ENCODE measurements at places on chromosomes 11 and 22.
A peak's percentile ranks its signal among the peaks of the same experiment; 100 is the strongest.

DNA sequence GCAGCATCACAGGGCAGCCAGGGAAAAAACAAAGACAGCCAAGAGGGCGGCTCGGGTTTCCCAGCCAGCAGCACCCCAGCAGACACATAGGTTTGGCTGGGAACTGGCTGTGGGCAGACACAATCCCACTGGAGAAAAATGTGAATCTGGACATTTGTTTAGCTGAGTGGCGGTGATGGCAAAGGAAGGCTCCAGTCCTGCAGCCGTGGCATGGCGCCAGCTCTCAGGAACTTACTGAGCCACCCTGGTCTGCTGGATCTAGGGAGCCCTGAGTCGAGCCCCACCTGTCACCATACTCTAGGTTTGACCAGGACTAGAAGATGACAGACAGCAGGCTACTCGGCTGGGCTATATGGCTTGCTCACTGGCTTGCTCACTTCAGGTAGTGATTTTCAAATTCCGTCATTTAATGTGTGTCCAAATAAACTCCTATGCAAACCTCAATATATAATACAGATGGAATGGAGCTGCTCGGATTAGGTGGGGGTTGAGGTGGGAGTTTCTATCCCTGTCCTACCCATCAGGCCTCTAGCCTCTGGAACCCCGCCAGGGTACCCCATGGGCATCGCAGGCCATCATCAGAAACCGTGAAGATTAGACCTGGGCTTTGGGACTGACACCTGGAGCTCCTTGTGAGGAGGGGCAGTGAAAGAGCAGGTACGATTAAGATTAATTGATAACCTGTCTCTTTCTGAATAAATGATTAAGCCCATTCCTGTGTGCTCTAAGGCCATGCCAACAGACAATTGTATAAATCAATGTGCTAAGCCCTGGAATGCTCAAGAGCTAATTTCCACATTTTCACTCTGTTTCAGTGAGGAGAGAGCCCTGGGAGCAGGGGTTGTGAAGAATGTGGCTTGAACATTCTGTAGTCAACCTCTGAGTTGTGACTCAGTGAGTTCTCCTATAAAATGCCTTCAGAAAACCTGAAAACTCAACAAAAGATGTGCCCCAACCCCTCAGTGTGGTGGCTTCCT lies 42.5 kb downstream of the GALNT18 start:
- DNase-seq: no peak

DNA sequence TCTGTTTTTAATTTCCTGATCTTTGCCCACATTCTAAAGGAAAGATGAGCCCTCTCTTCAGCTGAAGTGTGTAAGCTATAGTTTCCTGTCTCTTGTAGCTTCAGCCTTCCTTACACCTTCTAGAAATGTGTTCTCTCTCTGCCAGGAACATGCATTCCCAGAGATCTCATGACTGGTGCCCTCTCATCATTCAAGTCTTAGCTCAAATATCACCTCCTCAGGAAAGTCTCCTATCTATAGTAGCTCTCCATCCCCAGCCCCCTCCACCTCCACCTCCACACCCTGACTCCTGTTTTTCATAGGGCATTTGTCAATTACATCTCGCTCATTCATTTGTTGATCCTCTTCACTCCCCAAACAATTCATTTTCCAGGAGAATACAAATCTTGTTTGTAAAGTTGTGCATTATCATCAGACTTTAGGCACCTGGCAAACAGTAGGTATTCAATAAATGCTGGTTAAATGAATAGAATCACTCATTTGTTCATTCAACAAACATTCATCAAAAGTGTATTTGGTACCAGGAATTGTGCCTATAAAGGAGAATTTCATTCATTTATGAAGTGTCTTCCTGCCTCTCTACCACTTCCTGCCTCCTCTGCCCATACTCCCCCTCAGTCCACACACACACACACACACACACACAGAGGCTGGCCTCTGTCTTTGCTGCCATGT lies 160.3 kb downstream of the BBOX1 start:
- no peak for DNase-seq

DNA sequence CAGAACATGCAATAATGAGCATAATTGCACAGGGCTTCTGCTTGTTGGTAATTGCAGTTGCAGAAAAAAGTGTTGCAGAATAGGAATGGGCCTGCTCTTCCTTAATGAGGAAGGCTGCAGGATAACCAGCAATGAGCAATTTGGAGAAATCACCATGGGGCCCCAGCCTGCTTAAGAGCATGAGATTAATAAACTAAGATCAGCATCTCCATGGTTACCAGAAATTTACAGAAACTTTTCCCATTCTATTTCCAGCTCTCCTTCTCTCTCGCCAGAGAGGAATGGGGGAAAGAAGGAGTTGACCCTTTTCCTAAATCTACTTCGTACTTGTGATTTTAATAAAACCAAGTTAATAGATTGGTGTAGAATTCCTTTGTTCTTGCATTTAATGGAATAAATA lies 80.9 kb upstream of the CSNK2A3 start:
- DNase-seq: no peak

DNA sequence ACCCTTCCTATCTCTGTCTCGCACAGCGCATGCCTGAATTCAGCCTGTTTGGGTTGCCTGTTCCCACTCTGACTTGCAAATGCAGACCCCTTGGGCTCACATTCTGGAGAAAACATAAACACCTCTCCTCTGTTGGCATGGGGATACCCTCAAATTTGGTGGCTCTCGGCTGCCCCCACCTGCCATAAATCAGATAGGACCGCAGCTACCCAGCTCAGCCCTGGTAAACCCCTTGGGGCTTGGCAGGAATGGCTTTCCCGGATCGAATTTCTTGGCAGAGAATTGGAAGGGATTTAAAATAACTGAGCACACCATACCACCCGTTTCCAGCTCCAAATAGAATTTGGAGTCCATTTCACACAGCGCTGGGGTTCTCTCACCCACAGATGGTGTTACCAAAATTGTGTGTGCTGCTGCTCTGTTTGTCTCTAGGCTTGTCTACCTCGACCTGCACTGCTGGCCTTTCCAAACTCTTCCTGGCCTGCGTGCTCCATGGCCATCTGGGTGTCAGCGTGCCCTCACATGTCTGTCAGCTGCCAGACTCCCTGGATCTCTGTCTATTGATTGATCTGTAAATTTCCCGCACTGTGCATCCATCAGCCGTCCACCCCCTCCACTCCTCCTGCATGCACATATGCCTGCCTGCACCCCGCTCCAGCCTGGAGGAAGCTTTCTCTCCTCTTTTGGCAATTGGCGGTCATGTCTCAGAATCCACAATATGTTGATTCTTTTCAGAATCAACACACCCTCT lies 134.0 kb downstream of the NTM start:
- no peak for DNase-seq

- peak; percentile 11 for DNase-seq
Observed at GRCh38 chr11:87213444-87213843, 175.7 kb downstream of the TMEM135 start.
